ENCODE measurements at places on chromosomes 2 and 18. TPM values are rescaled to one million over a fixed set of nuclear protein-coding genes. Genes with fewer than 3 reads are reported as not detected.

GRCh38 chr2:44098050-44098449 lies 70.6 kb upstream of the PPM1B start:
- no peak for DNase-seq

FBXO48 gene
- 2.5 TPM for polyA plus RNA-seq

CDK5R2 gene
- 2.9 TPM for polyA plus RNA-seq

ACVR1C gene
- 25.6 TPM for polyA plus RNA-seq

DNA sequence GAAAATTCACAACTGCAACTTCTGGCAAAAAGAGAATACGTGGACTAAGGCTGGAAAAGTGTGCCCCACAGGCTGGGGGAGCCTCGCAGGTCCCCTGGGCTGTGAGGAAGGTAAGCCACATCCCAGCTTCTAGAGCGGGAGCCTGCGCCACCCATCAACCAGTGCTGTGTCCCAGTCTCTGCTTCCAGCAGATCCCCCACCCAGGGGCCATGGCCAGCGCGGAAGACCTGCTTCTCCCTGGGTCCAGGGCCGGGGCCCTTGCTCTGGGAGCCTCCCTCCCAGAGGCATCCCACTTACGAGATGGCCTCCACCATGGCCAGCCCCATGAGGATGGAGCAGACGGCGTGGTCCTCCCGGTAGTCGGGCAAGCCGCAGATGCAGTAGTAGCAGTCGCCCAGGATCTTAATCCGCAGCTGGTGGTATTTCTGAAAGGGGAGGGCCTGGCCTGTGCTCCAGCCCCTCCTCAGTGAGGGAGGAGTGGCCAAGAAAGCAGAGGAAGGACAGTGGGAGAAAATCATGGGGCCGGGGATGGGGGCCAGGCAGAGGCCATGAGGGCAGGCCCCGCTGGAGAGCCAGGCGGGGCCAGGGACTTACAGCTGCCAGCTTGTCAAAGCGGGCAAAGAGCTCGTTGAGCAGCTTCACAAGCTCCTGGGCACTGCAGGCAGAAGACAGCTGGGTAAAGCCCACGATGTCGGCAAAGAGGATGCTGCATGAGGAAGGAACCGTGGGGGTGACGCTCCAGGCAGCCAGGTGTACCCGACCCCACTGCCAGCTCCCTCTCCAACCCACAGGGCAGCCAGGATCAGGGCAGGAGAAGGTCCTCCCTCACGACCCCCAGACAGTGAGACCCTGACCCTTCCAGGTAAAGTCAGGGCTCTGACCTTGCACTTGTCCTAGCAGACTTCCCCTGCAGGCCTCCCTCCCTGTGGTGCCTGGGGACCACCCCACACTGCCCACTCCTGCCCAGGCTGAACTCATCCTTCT lies 48.0 kb downstream of the CENPO start:
- DNase-seq, result no peak

DNA sequence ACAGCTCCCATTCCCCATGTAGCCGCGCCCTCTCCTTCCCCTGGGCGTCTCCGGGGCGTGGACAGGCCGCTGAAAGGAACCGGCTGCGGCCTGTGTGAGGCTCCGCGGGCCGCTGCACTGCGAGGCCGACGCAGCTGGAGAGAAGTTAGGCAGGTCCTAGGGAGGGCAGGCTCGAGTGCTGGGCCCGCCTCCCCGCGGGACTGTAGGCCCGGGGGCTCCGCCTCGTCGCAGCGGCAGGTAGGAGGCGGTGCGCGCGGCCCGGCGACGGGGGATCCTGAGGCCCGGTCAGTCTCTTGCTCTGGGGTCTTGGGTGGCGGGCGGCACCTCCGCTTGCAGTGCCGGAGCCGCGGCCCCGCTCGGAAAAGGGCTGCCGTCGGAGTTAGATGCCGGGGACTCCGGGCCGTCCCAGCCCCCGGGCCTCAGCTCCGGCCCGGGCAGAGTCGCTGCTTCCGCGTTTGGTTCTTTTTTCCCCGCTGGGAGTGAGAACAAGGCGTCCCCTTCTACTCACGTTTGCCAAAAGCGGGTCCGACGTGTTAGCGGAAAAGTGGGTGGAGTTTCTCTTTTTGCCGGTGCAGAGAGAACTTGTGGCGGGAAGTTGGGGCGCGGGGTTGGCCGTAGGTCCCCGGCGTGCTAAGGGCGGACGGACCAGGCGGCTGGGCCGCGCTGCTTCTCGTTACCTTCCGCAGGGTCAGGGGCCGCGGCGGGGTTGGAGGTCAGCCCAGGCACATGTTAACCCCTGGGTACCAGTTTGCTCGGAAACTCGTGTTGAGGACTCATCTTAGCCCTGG lies at the start of gene VRK2:
TSS of gene VRK2 (plus strand) at position 222 of the 788 bp plus-strand sequence. CDS start 2,026 bp downstream, outside the sequence.
- peak; percentile 90 for DNase-seq

Data from large intestine (tissue), 12 donors.